Femur (tissue), 1 donor: ENCODE measurements at places on chromosomes 7 and 10.

GRCh38 chr10:24407928-24408327 is 199.0 kb downstream of the KIAA1217 start:
- DNase-seq = no peak

- no peak for DNase-seq
These were observed 51.4 kb upstream of the EZH2 start for GRCh38 chr7:148935451-148935850.

DNA sequence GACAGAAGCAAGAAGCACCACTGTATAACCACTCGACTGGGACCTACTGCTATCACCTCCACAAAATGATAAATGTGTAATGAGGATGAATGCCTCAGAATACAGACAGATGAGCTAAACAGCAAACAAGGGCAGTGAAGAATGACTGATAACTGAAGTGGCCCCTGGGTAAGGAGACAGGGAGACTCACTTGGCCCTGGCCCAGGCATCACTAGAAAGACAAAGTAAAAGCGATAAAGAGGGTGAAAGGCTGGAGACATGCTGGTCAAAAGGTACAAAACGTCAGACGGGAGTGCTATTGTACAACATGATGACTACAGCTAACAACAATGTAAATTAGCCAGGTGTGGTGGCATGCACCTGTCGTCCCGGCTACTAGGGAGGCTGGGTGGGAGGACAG is 27.8 kb upstream of the APBB1IP start:
- no peak for DNase-seq

GRCh38 chr7:69246758-69247157 is 351.5 kb upstream of the AUTS2 start:
- no peak for DNase-seq

GRCh38 chr7:14635955-14636354 is 266.6 kb downstream of the DGKB start:
- DNase-seq = no peak

DNA sequence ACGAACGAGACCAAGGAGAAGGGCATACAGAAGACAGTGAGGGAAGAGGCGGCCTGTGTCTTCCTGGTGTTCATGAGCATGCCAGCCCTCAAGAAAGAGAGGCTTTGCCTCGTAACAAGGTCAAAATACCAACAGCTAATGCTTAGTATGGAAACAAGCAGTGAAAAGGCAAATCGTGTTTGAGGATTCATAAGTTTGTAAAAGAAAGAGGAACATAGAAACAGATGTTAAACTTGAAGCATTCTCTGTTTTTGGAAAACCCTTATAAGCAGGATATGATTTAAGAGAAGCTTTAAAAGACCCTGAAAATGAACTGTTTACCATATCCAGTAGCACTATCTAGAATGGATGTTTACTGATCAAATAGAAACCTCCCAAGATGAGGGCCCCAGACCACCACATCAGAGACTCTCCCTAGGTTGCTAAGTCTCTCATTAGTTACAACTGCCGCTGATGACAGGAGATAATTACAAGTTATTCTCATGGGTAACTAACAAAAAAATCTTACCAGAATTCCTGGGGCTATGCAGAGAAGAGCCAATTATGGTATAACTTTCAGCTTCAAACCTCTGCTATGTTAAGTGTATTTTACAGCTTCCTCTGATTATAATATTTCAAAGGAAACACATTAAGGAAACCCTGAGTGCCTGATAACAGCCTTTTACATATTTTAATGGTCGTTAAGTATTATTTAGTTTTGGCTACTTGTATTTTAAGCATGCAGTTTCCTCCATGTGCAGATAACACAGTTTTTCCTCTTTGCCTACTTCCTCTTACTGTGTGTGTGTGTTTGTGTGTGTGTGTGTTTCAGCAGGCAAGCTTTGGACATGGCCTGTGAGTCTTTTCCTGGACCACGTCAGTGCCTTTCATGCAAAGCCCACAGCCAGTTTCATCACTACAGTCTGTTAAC is 17.9 kb downstream of the JCAD start:
- DNase-seq = no peak

DNA sequence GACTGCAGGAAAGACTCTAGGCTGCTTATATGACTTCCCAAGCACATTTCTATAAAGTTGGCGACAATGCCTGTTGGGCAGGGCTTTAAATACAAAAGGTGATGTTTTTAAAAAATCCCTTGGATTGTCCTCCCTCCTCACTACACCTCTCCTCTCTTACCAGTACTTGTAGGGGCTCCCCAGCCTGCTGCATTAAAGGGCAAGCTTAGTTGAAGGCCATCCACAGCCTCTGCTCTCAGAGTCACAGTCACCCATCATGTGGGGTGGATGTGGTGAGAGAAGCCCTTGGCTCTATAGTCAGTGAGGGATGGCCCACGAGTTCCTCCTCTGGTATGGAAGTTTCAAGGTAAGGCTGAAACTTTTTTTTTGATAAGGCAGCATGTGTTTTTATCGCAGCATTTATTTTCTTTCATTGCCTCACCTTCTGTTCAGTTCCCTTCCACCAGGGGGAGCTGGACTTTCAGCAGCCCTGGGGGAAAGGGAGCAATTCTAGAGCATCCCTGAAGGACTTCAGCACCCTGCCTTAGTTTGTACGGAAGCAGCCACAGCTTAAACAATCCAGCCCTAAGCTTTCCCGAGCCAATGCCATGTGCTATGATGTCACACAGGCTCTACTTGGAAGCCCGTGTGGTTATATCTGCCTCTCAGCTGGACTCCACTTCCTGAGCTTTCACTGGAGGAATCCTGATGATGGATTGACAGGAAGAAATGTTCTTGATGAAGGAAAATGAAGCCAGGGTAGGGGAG is 131.9 kb downstream of the CALCR start:
- no peak for DNase-seq
